Tibial nerve (tissue), 4 donors: ENCODE measurements at places on chromosomes 13 and 19.

GRCh38 chr19:41321600-41322270, 11.8 kb downstream of the CCDC97 start:
- DNase-seq: no peak

GRCh38 chr19:51535535-51535934, 4.1 kb upstream of the SIGLEC6 start:
- no peak for DNase-seq

- no peak for DNase-seq
Observed at GRCh38 chr13:43383498-43384165, 360.2 kb downstream of the DNAJC15 start.

GRCh38 chr19:55529636-55530234, 7.2 kb downstream of the SBK2 start:
- no peak for DNase-seq

- DNase-seq: no peak
Observed at GRCh38 chr19:13799669-13800068, 4.4 kb downstream of the ZSWIM4 start.

- no peak for DNase-seq
Observed at GRCh38 chr13:113607056-113607888, 22.7 kb downstream of the TFDP1 start.

DNA sequence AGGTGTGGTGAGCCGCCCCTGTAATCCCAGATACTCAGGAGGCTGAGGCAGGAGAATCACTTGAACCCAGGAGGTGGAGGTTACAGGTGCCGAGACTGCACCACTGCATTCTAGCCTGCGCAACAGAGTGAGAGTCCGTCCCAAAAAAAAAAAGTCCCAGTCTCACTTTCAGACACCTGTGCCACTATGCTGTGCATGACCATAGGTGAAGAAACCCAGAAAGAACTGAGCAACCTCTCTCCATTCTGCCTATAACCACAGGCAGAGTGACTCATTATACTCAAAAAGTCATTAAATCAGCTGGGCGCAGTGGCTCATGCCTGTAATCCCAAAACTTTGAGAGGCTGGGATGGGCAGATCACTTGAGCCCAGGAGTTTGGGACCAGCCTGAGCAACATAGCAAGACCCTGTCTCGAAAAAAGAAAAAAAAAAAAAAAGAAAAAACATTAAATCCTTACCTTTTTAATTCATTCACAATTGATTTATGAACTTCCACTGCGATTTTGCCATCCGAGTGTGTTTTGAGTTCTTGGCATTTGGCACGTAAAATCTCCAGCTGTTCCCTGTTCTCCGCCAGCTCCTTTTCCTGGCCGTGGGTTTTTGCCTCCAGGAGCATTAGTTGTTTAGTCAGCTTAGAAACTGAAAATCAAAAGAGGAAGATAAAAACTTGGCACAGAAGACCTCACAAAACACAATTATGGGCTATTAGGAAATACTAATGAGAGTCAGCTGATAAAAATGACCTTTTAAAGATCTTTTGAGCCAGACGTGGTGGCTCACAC, 45.5 kb upstream of the SLC7A9 start:
- no peak for DNase-seq

DNA sequence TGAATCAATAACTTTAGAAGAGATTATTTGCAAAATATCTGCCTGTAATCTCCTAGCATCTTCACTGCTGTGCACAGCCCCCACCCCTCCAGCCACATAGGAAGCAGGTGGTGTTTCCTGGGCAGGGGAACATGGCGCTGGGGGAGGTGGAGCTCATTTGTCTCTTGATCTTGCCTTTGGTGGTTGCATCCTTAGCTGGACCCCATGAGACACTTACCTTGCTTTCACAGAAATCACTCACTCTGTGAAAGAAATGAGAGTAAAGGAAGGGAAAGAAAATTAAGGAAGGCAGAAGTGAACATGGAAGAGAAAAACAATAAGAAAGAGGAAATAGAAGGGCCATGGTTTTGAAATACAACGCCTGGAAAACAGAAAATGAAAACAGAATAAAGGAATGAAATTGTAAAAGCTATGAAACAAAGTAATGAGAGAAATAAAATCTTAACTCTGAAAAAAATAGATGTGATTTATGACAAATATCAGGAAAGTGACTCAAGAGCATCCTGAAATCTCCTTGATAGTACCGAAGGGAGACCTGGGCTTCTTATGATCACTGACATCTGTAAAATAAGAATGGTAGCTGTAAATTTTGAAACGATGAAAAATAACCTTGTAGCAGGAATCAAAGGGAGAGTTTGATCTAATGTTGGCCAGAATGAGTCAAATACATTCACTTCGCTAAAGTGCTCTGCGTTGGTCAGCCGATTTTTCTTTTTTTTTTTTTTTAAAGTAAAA, 17.2 kb upstream of the RNASEH2B start:
- no peak for DNase-seq

GRCh38 chr13:94280349-94280748, 199.1 kb downstream of the DCT start:
- no peak for DNase-seq

DNA sequence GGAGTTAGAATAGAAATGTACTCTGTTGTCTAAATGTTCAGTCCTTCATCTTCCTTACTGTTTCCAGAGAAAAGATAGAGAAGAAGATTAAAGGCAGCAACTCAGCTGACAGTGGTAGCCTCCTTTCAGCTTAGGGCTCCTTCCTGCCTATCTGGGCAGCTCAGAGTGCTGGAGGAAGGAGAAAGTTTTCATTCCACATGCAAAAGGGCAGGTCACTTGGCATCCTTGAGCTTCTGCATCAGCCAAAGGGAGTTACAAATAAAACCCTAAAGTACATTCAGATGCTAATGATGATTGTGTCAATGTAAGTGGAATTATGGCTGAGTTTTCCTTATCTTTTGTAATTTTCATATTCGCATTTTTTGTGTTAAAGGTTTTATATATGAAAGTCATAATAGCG, 58.9 kb downstream of the ESD start:
- DNase-seq: no peak

DNA sequence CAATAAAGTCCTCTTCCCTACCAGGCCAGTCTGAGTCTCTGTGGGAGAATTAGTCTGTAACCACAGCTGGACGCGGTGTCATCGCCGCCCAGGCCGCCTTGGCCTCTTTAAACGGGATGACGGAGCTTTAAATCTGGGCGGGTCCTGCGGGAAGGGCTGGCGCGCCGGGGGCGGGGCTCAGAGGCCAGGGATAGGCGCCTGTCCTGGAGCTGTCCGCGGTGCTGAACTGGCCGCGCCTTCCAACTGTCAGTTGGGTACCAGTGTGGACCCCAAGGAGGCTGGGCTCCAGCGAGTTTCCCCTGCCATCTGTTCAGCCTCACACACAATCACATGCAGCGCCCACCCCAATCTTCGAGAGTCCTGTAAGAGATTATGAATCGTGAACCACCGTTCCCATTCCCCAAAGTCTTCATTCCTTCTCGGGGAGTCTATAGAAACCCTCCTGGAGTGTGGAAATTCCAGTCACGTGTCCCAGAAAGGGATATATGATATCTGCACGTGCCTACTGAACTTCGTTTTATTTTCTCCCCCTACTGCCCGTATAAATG, 11.5 kb downstream of the APLP1 start:
- peak; percentile 88 for DNase-seq

- no peak for DNase-seq
Observed at GRCh38 chr13:91174886-91175501, 172.5 kb upstream of the MIR17HG start.

DNA sequence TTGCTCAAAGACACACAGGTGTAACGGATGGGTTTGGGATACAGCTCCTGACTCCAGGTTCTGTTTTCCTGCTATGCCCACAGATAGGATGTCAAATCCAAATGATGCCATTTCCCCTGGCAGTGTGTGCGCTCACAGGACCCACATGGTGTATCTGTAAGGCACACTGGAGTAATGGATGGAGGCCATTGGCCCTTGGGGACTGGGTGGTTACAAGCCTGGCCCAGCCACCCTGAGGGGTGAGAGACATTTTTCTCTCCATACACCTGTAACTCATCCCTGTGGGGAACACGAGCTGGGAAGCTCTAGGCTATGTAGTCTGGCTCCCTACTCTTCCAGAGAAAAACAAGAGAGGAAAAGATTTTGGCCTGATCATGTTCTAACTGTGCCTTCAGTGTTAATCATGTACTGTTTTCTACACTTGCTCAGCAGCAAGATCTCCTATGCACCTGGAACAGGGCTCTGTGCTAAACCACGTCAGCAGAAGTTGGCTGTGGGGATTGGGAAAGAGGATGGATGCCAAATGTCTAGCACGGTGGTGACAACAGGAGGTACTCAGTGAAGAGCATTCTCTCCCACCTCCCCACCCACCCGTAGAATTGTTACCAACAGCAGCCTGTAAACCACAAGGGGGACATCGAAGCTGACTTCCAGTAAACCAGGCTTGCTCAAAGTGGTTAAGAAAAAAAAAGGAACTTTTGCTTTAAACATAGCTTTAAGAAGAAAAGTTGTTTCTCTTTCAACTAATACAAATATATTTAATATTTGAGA, 237.0 kb downstream of the LACC1 start:
- DNase-seq: no peak

DNA sequence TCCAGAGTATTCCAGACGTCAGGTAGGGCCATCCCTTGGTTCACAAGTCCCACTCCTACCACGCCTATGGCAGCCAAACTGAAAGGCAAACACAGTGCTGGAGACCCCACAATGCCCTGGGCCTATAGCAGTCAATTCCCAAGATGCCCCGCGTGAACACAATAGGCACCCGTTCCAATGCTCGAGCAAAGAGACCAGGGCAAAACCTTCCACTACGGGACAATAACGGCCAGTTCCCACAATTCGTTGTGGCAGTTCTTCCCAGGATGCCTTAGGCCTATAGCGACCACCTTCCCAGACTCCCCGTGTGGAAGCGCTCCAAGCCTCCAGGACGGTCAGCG, 538 bp downstream of the ZNF428 start:
- DNase-seq: no peak

GRCh38 chr13:92549276-92549675, 677.3 kb upstream of the GPC6 start:
- no peak for DNase-seq

DNA sequence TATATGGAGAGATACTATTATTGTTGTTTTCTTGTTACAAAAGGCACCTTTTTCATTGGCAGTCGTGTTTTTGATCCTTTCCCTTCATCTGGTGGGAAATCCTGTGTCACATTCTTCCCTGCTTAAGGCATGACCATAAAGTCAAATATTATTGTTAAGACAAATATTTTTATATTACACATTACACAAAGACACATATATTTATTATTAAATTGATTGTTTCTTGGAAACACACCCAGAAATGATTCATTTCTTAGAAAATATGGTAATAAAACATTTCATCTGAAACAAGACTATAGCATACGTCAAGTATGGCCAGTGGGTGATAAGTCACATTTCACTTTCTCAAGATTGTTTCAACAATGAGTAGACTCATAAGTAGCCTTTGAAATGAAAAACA, 77.3 kb downstream of the KCTD12 start:
- DNase-seq: no peak

GRCh38 chr19:44748426-44749254, at the start of gene BCL3:
Gene BCL3 (plus strand): TSS chr19:44748708. CDS start chr19:44748791, 83 bp downstream.
- no peak for DNase-seq

DNA sequence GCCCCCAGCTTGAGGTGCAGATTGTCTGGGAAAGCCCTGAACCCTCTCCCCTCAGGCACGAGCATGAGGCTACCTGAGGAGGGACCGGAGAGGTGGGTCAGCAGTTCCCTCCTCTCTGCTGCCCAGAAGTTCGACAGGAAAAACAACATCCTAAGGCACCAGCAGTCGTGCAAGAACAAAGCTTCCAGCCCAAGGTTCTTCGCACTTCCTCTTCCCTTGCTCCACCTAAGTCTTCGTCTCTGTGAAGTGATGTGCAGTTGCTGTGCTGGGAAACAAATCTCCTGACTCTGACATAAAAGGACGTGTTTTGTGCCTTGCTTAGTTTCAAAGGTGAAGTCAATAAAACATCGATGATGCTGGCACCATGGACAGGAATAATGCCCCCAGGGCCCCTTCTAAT, 173.3 kb downstream of the USP12 start:
- no peak for DNase-seq

DNA sequence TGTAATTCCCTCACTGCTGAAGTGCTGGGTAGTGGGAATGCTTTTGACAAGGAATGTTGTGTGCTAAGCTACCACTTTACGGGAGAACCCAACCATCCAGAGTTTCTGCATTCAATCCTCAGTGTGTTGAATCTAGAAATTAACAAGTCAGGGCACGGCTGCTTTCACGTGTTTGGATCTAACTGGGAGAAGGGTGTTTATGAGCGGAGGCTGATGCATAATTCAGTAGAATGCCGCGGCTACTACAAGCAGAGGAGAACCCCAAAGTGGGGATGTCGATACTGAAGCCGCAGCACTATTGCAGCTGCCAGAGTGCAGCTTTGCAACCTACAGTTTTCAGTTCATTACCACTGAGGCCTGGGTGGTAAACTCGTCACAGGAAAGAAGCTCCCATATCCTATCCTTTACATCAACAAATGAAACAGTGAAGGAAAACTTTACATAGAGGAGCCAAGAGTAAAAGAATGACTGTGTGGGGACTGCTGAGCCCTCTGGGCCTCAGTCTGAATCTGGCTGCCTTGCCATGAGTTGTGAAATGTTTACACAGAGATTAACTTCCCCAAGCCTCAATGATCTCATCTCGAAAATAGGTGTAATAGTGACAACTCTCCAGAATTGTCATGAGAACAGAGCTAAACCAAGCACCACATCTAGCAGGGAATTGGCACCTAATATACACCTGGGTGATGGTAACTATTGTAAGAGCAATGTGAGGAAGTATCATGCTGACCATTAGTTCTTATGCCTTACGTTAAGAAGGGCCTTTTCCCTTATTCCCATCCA, 531.7 kb downstream of the MYO16 start:
- DNase-seq: no peak

DNA sequence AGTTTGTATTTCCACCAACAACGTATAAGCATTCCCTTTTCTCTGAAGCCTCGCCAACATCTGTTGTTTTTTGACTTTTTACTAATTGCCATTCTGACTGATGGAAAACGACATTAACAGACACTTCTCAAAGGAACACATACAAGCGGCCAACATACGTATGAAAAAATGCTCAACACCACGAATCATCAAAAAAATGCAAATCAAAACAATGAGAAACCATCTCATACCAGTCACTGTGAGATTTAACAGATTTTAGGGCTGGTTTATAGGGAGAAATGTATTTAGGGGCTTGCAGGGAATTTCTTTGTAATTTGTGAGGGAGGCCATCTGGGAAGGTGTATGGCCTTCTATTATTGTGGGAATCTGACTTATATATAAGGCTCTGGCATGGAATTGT, 2.8 kb upstream of the DZIP1 start:
- DNase-seq: no peak

GRCh38 chr19:18593367-18594095, 4.9 kb downstream of the REX1BD start:
- DNase-seq: no peak
